H1 (cell line): ENCODE measurements at places on chromosomes 4 and X.

DNA sequence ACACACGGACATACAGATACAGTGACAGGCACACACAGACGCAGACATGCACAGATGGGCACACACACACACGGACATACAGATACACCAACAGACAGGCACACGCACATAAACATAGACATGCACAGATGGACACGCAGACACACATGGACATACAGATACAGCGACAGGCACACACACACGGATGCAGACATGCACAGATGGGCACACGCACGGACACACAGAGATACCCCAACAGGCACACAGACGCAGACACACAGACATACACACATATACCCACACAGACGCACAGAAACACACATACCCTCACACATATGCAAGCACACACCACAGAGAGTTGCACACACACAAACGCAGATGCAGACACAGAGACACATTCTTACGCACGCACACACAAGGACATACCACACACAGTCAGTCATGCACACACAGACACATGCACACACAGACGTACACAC lies 24.4 kb upstream of the SLC25A6 start:
- no peak for DNase-seq

DNA sequence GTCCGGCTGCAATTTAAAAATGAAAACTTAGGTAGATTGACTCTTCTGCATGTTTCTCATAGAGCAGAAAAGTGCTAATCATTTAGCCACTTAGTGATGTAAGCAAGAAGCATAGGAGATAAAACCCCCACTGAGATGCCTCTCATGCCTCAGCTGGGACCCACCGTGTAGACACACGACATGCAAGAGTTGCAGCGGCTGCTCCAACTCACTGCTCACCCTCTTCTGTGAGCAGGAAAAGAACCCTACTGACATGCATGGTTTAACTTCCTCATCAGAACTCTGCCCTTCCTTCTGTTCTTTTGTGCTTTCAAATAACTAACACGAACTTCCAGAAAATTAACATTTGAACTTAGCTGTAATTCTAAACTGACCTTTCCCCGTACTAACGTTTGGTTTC lies 41.0 kb downstream of the MAP7D3 start:
- DNase-seq: no peak

- DNase-seq: no peak
Observed at GRCh38 chr4:20565075-20565721, 135.1 kb upstream of the PACRGL start.

- DNase-seq: no peak
Observed at GRCh38 chr4:150299816-150300215, 221.6 kb downstream of the DCLK2 start.

- DNase-seq: no peak
Observed at GRCh38 chrX:141405853-141406492, 163.7 kb upstream of the SPANXC start.

DNA sequence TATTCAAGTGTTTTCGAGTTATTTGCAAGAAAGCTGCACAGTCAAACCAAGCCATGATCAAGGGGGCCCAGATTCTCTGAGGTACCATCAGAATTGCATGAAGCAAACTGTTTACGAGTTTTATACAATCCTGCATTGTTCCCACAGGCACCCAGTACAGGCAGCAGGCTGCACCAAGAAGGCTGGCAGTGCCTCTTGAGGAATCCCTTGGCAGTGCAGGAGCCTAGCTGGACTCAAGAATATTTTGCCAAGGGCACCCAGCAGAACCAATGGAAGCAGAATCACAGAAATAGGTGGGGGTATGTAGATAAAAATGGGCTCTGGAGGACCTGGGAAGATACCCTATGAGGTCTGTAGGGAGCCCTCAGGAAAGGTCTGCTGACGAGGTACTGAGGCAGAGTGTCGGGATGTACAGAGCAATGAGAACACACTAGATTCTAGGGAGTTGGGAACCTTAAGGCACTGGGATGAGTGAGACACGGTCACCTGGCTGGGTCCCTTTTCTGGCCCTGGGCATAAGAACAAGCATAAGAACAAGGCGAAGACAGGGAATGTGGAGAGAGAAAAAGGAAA lies 2.5 kb upstream of the PLP1 start:
- no peak for DNase-seq

DNA sequence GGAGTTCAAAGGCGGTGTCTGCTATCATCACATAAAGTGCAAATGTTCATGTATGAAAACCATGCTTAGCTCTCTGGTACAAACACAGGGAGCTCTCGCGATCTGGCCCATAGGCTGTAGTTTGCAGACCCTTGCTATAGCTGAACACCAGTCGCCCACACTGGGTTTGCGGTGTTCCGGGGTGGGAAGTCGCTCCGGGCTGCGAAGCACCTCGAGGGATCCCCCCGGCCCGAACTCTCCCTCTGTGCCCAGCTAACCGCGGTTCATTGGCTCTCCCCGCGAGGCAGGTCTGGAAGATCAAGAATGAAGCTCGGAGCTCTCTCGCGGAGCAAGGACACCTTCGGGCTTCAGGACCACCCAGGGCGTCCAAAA lies 341 bp upstream of the PRPS2 start:
- DNase-seq: no peak

DNA sequence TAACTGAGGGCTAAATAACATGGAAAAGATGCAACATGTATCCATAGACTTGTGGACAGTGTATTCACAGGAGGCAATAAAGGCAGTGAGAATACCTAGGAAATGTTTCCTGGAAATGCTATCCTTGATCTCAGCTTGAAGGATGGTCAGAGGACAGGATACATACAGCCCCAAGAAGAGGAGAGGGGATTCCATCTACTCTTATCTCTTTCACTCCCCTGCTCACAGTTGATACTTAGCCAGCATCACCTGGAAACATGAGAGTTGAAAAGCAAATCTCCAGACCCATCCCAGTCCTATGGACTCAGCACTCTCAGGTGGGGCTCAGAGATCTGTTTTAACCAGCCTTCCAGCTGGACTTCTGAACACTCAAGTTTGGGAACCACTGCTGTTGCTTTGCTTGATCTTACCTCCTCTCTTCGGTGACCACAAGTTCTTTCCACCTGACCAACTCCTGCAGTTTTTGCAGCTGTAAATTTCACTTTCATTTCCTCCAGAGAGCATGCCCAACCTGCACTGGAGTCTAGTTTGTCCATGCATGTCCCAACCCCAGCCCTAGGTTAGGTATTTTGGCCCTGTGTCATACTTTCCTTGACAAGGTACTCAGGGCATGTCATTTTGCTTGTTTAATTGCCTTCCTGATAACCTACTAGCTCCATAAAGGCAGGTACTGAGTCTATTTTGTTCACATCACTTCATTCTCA lies 10.4 kb downstream of the RELL1 start:
- no peak for DNase-seq
